Endothelial cell (in vitro differentiated cells): ENCODE measurements at places on chromosomes 11 and 22. TPM values are rescaled to one million over a fixed set of nuclear protein-coding genes. Genes with fewer than 3 reads are reported as not detected.

- no peak for DNase-seq
- peaks cover 11% of the 10 kb centered on the region for H3K4me1 ChIP-seq
- peaks cover 5% of the 10 kb centered on the region for H3K27me3 ChIP-seq
- no peaks in the 10 kb centered on the region for H3K36me3 ChIP-seq
- H3K27ac ChIP-seq = no peak overlapping the region
Measured at GRCh38 chr11:96393753-96394348, 4.0 kb downstream of the JRKL start.

Gene MS4A4A
- total RNA-seq = not detected

Gene FBLN1
- total RNA-seq = 238 TPM

- H3K27ac ChIP-seq = no peak overlapping the region
- H3K27me3 ChIP-seq = peaks cover 3% of the 10 kb centered on the region
- H3K36me3 ChIP-seq = peaks cover 40% of the 10 kb centered on the region
Measured at GRCh38 chr22:46175631-46176030, 25.3 kb downstream of the PPARA start.

Gene SYT7
- 9.7 TPM for total RNA-seq

- no peaks in the 10 kb centered on the region for H3K36me3 ChIP-seq
- H3K4me3 ChIP-seq = no peak overlapping the region
- no peak for DNase-seq
- no peaks in the 10 kb centered on the region for H3K27me3 ChIP-seq
- no peak overlapping the region for H3K27ac ChIP-seq
Measured at GRCh38 chr11:28539239-28540030, 431.2 kb downstream of the METTL15 start.

GRCh38 chr11:61773356-61773755, 19.0 kb downstream of the TMEM258 start:
- no peak for DNase-seq
- H3K27me3 ChIP-seq = peaks cover 15% of the 10 kb centered on the region
- H3K4me3 ChIP-seq = no peak overlapping the region
- H3K4me1 ChIP-seq = peaks cover 6% of the 10 kb centered on the region
- H3K36me3 ChIP-seq = no peaks in the 10 kb centered on the region

DNA sequence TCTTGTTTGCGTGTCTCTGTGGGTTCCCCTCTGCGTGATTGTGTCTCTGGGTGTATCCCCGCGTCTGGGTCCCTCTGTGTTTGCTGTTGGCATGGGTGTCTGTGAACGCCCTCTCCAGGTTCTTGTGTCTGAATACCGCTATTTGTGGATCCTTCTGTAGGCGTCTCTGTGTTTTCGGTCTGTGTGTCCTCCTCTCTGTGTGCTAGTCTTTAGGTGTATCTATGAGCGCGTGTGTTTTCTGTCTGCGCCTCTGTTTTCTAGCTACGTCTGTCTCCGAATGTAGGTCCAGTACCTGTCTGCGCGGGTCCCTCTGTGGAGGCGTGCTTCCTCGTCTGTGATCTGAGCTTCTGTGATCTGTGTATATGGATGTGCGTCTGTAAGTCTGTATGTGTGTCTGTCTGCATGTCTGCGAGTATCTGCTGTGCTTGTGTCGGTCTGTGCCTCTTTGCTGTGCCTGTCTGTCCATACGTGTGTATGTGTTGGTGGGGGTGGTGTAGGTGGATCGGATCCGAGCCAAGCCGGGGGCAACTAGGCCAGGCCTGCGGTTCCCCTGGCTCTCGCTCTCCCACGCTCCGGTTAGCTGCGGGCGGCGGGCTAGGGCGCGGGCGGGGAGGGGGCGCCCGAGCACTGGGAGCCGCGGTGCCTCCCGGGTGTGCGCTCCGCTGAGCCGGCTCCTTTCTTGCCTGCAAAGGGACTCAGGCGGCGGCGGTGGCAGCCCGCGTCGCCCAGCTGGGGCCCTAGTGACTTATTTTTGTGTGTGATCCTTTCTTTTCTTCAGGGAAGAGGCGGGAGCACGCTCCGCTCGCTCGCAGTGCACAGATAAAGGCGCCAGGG, 105.3 kb upstream of the E2F8 start:
- peak overlapping the region; percentile 76 for H3K4me3 ChIP-seq
- H3K4me1 ChIP-seq = peaks cover 12% of the 10 kb centered on the region

GRCh38 chr11:7427733-7428132, 57.6 kb upstream of the OLFML1 start:
- no peaks in the 10 kb centered on the region for H3K36me3 ChIP-seq
- H3K4me1 ChIP-seq = peaks cover 6% of the 10 kb centered on the region
- no peak overlapping the region for H3K4me3 ChIP-seq

DNA sequence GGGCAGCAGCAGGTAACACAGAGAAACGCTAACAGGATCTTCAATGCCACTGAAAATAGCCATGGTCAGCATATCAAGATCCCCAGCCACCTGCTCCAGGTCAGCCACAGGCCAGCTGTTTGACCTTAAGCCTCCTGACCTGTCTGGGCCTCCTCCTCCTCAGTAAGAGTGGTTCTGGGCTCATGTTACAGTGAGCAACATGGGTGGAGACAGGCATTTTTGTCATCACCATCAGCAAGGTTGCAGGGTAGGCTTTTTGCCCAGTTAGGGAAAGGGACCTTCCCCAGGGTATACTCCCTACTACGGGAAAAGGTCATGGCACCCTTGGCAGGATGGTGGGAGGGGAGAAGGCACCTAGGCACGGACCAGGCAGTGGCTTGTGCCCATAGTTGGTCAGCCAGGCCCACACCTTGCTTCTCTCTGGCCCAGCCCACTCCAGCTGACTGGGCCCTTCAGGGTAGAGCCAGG, 131.8 kb upstream of the PARVA start:
- H3K27me3 ChIP-seq = peaks cover 14% of the 10 kb centered on the region
- no peak for DNase-seq
- H3K4me1 ChIP-seq = peaks cover 18% of the 10 kb centered on the region
- no peak overlapping the region for H3K27ac ChIP-seq

Gene GRIA4
- 8.7 TPM for total RNA-seq

DNA sequence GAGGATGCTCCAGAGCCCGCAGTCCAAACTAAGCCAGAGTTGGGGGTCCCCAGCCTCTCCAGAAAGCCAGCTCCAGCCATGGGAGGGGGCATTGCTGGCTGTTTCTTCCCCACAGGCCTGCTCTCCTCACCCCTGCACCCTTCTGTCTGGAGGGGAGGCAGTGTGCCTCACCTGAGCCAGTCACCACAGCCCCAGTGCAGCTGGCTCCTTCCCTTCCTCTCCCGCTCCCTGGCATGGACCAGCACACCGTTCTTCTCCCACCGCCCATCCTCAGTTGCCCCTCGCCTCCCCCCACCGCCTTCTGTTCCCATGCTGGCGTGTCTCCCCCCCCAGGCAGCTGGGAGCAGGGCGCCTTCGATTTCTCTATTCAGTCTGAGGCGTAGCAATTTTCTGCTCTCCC, 110.5 kb upstream of the THY1 start:
- DNase-seq = no peak
- peaks cover 14% of the 10 kb centered on the region for H3K27me3 ChIP-seq
- H3K27ac ChIP-seq = no peak overlapping the region
- no peak overlapping the region for H3K4me3 ChIP-seq
- no peaks in the 10 kb centered on the region for H3K36me3 ChIP-seq

DNA sequence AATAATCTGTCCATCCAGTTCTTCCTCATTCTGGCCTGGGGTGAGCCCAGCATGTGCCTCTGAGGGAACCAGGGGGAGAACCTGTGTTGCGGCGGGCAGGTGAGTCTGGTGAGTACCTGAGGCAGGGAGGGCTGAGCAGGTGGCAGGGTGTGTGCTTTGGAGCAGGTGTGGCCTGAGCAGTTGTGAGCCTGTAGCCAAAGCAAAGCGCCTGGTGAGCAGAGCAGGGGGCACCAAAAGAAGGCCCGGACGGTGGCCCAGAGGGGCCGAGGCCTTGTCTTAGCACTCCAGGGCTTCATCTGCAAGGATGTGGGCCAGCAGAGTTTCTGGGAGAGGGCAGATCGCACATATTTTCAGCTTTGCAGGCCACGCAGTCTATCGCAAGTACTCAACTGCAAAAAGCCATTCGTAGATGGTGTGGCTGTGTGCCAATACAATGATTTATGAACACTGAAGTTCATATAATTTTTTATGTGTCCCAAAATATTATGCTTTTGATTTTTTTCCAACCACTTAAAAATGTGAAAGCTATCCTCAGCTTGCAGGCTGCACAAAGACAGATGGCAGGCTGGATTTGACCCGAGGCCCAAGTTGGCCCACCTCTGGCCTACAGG, 8.7 kb downstream of the GLB1L2 start:
- no peaks in the 10 kb centered on the region for H3K36me3 ChIP-seq
- H3K27ac ChIP-seq = no peak overlapping the region
- H3K4me3 ChIP-seq = no peak overlapping the region
- H3K27me3 ChIP-seq = peaks cover 6% of the 10 kb centered on the region

GRCh38 chr22:40285513-40285912, 60.8 kb upstream of the ADSL start:
- no peak for DNase-seq
- peaks cover 37% of the 10 kb centered on the region for H3K36me3 ChIP-seq
- no peak overlapping the region for H3K27ac ChIP-seq
- peaks cover 3% of the 10 kb centered on the region for H3K27me3 ChIP-seq
- no peak overlapping the region for H3K4me3 ChIP-seq
- peaks cover 5% of the 10 kb centered on the region for H3K4me1 ChIP-seq

- peaks cover 3% of the 10 kb centered on the region for H3K27me3 ChIP-seq
- no peak for DNase-seq
- peaks cover 2% of the 10 kb centered on the region for H3K4me1 ChIP-seq
- no peak overlapping the region for H3K27ac ChIP-seq
- H3K4me3 ChIP-seq = no peak overlapping the region
- no peaks in the 10 kb centered on the region for H3K36me3 ChIP-seq
Measured at GRCh38 chr11:9529334-9529650, 44.2 kb upstream of the WEE1 start.

DNA sequence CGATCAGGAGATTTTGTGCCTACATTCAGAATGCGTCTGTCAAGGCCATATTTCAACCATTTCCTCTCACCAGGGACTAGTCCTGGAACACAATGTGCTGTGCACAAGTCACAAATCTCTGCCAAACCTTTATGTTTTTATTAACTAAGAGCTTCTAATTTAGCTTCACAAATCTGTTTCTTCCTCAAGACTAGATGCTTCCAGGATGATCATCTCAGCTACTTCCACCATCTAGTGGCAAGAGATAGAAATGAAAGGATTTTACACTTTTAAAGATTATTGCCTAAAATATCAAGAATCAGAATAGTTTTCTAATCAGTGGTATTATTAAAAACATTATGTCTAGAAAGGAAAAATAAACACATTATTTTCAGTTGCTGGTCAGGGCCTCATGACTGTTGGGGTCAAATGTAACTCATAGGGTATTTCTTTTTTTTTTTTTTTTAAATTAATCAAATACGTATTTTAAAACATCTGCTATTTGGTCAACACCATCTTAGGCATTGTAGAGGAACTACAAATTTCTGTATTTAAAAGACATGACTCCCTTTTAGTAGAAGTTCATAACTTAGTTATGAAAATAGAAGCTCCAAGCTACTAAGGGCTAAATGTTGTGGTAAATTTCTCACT, 1102.6 kb downstream of the DLG2 start:
- no peaks in the 10 kb centered on the region for H3K27me3 ChIP-seq
- DNase-seq = no peak
- H3K4me1 ChIP-seq = no peaks in the 10 kb centered on the region
- H3K27ac ChIP-seq = no peak overlapping the region
- H3K36me3 ChIP-seq = no peaks in the 10 kb centered on the region

GRCh38 chr11:15654451-15654850, 539.7 kb downstream of the INSC start:
- H3K27me3 ChIP-seq = peaks cover 2% of the 10 kb centered on the region
- peaks cover 20% of the 10 kb centered on the region for H3K4me1 ChIP-seq
- no peak overlapping the region for H3K4me3 ChIP-seq
- no peak for DNase-seq

DNA sequence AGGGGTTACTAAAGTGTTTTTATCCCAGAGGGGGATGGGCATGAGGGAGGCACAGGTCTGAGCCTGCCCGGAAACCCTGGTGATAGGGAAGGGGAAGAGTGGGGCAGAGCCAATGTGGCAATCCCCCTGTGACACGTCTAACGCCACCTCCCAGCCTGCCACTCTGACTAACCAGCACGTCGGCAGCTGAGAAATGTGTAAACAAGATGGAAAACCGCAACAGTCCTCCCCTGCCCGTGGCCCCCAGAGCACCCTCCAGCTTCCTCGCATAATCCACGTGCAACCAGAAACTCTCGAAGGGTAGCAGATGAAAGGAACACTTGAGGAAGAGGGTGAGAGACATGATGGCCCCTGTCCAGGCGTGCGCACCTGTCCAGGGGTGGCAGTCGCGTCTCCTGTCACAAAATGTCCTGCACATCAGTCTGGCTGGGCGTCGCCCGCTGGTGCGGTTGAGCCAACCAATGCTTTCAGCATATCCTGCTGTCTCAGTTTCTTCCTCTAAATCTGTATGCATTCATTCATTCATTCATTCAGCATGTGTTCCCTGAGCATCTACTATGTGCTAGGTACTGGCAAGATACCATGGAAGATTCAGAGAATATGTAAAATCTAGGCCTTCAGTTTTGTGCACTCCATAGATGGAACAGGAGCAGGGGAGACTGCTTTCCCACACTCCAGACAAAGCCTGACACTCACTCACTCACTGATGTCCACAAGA, 4.5 kb downstream of the TMPRSS4 start:
- DNase-seq = no peak
- H3K36me3 ChIP-seq = no peaks in the 10 kb centered on the region
- no peak overlapping the region for H3K27ac ChIP-seq
- H3K27me3 ChIP-seq = peaks cover 11% of the 10 kb centered on the region
- no peak overlapping the region for H3K4me3 ChIP-seq

Gene UPK3A
- total RNA-seq = not detected

- H3K4me1 ChIP-seq = no peaks in the 10 kb centered on the region
- no peak for DNase-seq
- no peak overlapping the region for H3K27ac ChIP-seq
- H3K27me3 ChIP-seq = no peaks in the 10 kb centered on the region
- H3K4me3 ChIP-seq = no peak overlapping the region
- no peaks in the 10 kb centered on the region for H3K36me3 ChIP-seq
Measured at GRCh38 chr11:62104816-62105653, 18.8 kb upstream of the INCENP start.

GRCh38 chr11:119030029-119030328, 698 bp downstream of the SLC37A4 start:
- no peak for DNase-seq
- H3K27me3 ChIP-seq = peaks cover 3% of the 10 kb centered on the region
- no peak overlapping the region for H3K27ac ChIP-seq

DNA sequence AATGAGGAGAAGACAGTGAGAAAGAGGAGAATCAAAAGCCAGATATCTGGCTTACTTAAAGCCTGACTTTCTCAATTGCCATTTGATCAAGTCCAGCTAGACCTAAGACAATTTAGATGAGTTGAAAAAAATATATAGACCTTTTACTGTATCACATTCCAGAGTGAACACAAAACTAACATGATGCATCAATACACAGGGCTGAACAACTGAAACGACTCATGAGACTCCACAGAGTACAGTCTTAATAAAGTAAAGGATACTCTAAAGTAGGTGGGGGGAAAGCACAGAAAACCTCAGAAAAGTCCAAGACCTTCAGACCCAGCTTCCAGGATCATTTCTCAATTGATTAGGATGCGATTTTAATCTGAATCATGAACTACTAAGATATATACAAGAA, 95.3 kb upstream of the OR9G4 start:
- peaks cover 5% of the 10 kb centered on the region for H3K4me1 ChIP-seq
- peaks cover 1% of the 10 kb centered on the region for H3K27me3 ChIP-seq
- H3K4me3 ChIP-seq = no peak overlapping the region
- no peak for DNase-seq
- no peak overlapping the region for H3K27ac ChIP-seq
- H3K36me3 ChIP-seq = no peaks in the 10 kb centered on the region
